ENCODE measurements at places on chromosomes 12 and 14. TPM values are rescaled to one million over a fixed set of nuclear protein-coding genes. Genes with fewer than 3 reads are reported as not detected.

DNA sequence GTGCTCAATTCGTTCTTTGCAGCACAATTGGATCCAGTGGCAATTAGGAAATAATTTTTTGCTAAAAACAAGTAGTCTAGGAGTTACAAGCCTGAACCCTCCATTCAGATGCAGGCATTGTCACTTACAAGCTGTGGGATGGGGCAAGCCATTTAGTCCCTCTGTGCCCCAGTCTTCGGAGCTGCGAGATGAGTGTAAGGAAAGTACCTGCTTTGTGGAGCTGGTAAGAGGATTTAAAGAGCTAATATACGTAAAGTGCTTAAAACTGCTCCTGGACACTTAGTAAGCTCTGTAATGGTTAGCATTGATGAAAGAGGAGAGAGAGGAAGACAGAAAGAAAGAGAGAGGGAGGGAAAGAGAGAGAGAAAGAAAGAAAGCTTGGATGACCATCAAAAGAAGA lies 112.5 kb downstream of the LGMN start:
- H3K36me3 ChIP-seq: no peaks in the 10 kb centered on the region
- DNase-seq: no peak
- no peak overlapping the region for H3K4me3 ChIP-seq

- no peaks in the 10 kb centered on the region for H3K36me3 ChIP-seq
- no peak overlapping the region for H3K4me3 ChIP-seq
- H3K4me1 ChIP-seq: peaks cover 6% of the 10 kb centered on the region
These were observed 148.0 kb upstream of the PWP1 start for GRCh38 chr12:107537464-107538119.

DNA sequence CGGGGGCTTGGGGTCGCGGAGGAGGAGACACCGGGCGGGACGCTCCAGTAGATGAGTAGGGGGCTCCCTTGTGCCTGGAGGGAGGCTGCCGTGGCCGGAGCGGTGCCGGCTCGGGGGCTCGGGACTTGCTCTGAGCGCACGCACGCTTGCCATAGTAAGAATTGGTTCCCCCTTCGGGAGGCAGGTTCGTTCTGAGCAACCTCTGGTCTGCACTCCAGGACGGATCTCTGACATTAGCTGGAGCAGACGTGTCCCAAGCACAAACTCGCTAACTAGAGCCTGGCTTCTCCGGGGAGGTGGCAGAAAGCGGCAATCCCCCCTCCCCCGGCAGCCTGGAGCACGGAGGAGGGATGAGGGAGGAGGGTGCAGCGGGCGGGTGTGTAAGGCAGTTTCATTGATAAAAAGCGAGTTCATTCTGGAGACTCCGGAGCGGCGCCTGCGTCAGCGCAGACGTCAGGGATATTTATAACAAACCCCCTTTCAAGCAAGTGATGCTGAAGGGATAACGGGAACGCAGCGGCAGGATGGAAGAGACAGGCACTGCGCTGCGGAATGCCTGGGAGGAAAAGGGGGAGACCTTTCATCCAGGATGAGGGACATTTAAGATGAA lies 630 bp downstream of the FOS start:
- 0 out of 2 replicates have a peak overlapping the region, but pooled peaks have one; percentile 95 for H3K27ac ChIP-seq
- H3K4me1 ChIP-seq: peaks cover 57% of the 10 kb centered on the region
- no peaks in the 10 kb centered on the region for H3K27me3 ChIP-seq

DNA sequence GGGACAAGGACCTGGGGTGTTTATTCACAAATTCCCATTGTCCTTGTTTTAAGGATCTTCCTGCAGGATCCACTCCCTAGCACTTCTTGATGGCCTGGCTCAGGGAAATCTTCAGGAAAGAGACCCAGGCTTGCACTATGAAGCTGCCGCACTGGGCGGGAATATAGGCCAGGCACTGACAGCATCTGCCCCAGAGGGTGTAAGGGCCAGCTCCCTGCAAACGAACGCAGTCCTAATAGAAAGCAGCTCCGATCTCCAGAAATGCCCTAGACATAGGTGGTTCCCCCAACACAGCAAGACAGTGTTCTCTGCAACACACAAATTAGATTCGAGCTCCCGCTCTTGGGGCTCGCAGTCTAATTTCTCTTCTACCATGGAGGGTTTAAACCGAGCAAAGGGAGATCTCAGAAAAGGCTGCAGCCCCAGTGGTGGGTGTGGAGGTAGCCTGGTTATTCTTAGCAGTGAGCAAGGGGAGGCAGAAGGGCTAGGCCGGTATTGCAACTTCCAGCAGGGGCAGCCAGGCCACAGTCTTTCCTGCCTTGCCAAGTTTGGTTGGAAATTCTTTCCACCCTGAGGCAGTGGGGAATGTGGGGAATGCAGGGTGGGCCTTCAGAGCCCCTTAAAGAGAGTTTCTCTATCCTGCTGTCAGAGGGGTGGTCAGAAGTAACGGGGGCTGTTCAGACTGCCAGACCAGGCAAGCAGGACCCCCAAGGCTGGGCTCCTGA lies 16.1 kb upstream of the WSCD2 start:
- peaks cover 31% of the 10 kb centered on the region for H3K27me3 ChIP-seq
- H3K36me3 ChIP-seq: no peaks in the 10 kb centered on the region
- H3K4me1 ChIP-seq: no peaks in the 10 kb centered on the region
- H3K27ac ChIP-seq: no peak overlapping the region

DNA sequence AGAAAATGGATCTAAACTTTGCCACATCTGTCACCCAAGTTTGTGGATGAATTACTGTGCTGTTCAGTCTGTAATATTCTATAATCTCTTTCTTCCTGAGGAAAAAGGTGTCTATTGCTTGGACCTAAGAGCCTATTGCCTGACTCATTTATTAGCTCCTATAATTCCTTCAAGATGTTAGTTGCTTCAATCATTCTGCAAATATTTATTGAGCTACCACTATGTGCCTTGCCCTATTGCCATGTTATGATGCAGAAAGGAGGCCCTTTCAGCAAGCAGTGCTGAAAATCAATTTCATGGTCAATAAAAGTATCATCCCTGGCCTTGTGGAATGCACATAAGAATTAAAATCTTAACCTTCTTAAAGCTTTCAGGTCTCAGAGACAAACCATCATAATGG lies 113.6 kb downstream of the CCER1 start:
- H3K27ac ChIP-seq: no peak overlapping the region
- DNase-seq: no peak
- no peaks in the 10 kb centered on the region for H3K36me3 ChIP-seq
- no peaks in the 10 kb centered on the region for H3K4me1 ChIP-seq
- H3K4me3 ChIP-seq: no peak overlapping the region

- H3K27ac ChIP-seq: no peak overlapping the region
- no peaks in the 10 kb centered on the region for H3K4me1 ChIP-seq
These were observed 51.4 kb downstream of the ERH start for GRCh38 chr14:69346710-69347109.

GRCh38 chr14:99230208-99231151 lies 41.5 kb downstream of the BCL11B start:
- peaks cover 31% of the 10 kb centered on the region for H3K27me3 ChIP-seq
- H3K36me3 ChIP-seq: no peaks in the 10 kb centered on the region
- no peak for DNase-seq
- H3K27ac ChIP-seq: no peak overlapping the region

DNA sequence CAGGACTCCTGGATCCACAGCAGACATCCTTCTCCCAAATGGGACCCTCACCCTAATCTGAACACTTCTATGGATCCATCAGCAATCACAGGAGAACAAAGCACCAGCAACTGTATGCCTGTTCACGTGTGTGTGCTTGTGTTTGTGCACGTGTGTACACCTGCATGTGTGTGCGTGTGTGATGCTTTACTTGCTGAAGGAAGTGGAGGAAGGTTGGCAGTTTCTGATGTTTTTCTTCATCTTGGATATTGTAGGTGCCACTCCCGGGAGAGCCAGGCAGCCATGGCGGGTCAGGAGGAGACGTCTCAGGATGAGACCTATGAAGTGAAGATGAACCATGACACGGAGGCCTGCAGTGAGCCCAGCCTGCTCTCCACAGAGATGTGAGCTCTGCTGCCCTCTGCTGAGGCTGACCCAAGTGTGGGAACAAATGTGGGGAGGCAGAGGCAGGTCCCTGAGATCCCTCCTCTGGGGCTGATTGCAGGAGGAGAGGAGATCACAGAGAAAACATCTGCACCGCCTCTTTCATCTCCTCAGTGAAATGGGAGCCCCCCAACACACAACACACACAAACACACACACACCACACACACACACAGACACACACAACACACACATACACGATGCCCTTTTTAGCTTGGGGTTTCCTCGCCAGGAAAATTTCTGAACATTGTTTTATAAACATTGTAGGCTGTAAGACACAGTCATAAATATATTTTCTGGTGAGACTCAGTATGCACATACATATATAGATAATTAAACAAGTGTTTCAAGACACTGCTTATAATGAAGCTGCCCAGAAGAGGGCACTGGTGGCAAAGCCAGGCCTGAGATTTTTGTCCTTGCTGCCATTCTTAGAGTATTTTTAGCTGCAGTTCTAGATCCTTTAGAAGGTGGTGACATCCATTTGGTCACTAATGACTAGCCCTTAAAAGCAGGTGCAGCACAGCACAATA lies 112.2 kb upstream of the FKBP4 start:
- no peak overlapping the region for H3K27ac ChIP-seq
- no peaks in the 10 kb centered on the region for H3K36me3 ChIP-seq
- no peaks in the 10 kb centered on the region for H3K4me1 ChIP-seq

DNA sequence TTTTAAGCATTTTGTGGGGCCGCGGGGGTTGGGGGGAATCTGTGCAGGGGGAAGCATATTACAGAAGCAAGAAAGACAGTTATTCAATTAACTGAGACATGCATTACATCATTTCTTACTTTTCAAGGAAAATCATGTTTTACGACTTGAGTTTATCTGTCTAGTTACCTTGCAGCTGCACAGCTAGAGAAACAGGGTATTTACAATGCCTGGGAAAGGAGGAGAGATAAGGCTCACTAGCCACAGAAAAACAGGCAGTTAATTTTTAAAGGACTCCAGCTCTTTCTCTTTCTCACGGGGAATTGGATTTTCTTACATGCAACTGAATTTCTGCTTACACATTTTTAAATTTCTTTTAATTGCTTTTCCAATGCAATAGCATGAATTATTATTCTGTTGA lies 22.2 kb downstream of the FCF1 start:
- no peak overlapping the region for H3K4me3 ChIP-seq
- no peak for DNase-seq
- H3K27ac ChIP-seq: no peak overlapping the region
- no peaks in the 10 kb centered on the region for H3K27me3 ChIP-seq
- peaks cover 58% of the 10 kb centered on the region for H3K36me3 ChIP-seq

GRCh38 chr14:92515546-92516343 lies 2.2 kb downstream of the RIN3 start:
- H3K27ac ChIP-seq: no peak overlapping the region
- H3K4me1 ChIP-seq: peaks cover 39% of the 10 kb centered on the region
- DNase-seq: no peak
- no peaks in the 10 kb centered on the region for H3K27me3 ChIP-seq
- no peaks in the 10 kb centered on the region for H3K36me3 ChIP-seq
- peak overlapping the region; percentile 99 for H3K4me3 ChIP-seq

DNA sequence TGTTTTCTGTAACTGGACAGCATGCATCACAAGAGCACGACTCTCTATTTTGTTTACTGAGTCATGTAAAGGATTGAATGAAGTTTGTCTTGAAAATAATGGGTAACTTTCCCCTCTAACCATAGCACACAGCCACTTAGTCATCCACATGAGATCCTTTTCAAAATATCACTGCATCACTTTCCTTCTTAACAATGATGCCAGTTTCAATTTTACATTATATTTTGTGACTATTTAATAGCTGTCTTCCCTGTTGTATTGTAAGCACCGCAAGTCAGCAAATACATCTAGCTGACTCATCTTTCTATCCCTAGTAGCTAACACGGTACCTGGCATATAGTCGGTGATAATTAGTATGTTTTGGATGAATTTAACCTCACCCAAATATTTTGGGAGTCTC lies 83.3 kb upstream of the PPM1H start:
- H3K27me3 ChIP-seq: no peaks in the 10 kb centered on the region
- no peak overlapping the region for H3K27ac ChIP-seq
- no peak for DNase-seq
- H3K4me3 ChIP-seq: no peak overlapping the region
- H3K4me1 ChIP-seq: no peaks in the 10 kb centered on the region
- no peaks in the 10 kb centered on the region for H3K36me3 ChIP-seq

GRCh38 chr12:126907900-126908764 lies 1358.8 kb upstream of the TMEM132C start:
- H3K4me1 ChIP-seq: no peaks in the 10 kb centered on the region
- DNase-seq: no peak
- no peak overlapping the region for H3K27ac ChIP-seq
- no peaks in the 10 kb centered on the region for H3K36me3 ChIP-seq
- H3K27me3 ChIP-seq: no peaks in the 10 kb centered on the region
- H3K4me3 ChIP-seq: no peak overlapping the region

GRCh38 chr12:20492251-20492760 lies 124.0 kb downstream of the PDE3A start:
- no peak for DNase-seq
- H3K4me1 ChIP-seq: no peaks in the 10 kb centered on the region
- no peaks in the 10 kb centered on the region for H3K36me3 ChIP-seq
- H3K27me3 ChIP-seq: no peaks in the 10 kb centered on the region
- no peak overlapping the region for H3K27ac ChIP-seq

GRCh38 chr12:110102255-110102654 lies 21.9 kb upstream of the IFT81 start:
- H3K4me1 ChIP-seq: no peaks in the 10 kb centered on the region
- H3K27me3 ChIP-seq: no peaks in the 10 kb centered on the region
- DNase-seq: peak; percentile 60
- H3K4me3 ChIP-seq: no peak overlapping the region

DNA sequence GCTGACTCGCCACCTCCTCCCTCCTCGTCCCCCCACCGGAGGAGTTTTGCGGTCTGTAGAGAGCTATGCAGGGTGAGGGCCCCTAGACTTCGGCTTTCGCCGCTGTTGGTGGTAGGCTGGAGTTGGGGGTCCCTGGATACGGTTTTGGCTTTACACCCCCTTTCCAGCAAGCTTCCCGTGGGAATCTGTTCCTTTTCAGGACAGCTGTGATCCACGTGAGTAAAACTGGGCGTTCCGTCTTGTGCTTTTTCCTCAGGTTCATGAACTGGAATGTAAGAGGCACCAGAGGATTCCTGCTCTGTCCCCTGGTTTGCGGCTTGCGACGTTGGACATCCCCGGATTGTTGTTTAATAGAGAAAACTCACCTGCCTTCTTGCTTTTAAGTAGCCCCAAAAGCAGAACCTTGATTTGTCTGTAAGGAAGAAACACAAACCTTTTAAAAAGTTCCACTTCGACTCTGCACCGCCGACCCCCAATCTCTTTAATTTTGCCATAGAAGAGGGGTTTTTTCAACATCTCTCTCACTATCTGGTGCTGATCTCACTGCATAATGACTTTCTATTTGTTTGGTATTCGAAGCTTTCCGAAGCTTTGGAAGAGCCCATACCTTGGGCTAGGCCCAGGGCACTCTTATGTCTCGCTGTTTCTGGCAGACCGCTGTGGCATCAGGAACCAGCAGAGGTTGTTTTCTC lies 490 bp downstream of the PRORP start:
- peak overlapping the region; percentile 97 for H3K27ac ChIP-seq
- peak overlapping the region; percentile 65 for H3K4me3 ChIP-seq
- H3K4me1 ChIP-seq: peaks cover 9% of the 10 kb centered on the region
- H3K27me3 ChIP-seq: no peaks in the 10 kb centered on the region

LRRC10 gene
- not detected for total RNA-seq

TAS2R50 gene
- 2.3 TPM for total RNA-seq

SDR9C7 gene
- total RNA-seq: not detected

TMEM179 gene
- not detected for total RNA-seq

CORO1C gene
- total RNA-seq: 122 TPM

LUM gene
- not detected for total RNA-seq

PRPF39 gene
- 33.4 TPM for total RNA-seq

RNASE1 gene
- total RNA-seq: 47.4 TPM

All from PC-9 (cell line).